ENCODE measurements at places on chromosomes 4 and X. TPM values are rescaled to one million over a fixed set of nuclear protein-coding genes. Genes with fewer than 3 reads are reported as not detected.
A peak's percentile ranks its signal among the peaks of the same experiment; 100 is the strongest.

GRCh38 chrX:19046343-19047215 is 62.7 kb upstream of the PHKA2 start:
- DNase-seq, result peak; percentile 38

Gene CWH43
- total RNA-seq, result 1.9 TPM

DNA sequence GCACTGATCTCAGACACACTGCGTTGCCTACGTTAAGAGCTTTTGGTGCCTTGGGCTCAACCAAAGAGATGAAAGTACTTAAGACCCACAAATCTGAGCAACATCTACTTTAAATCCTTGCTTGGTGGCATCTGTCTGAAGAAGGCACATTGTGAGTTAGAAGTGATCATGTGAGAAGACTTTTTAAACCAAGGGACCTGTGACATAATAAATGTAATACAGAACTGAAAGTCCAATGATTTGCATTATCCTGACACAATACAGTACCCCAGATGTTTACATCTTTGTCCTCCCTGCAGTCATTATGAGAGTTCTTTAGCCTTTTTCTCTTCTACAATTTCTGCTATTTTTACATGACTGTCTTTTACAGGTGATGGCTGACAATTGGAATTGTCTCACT is 96.7 kb upstream of the FTHL17 start:
- DNase-seq, result no peak

Gene ALG13
- 46.5 TPM for total RNA-seq

- DNase-seq, result no peak
Measured at GRCh38 chrX:71913156-71913950, 2.7 kb downstream of the NHSL2 start.
